ENCODE measurements at places on chromosomes 3 and 15.

GRCh38 chr3:52076896-52077780 is 20.8 kb upstream of the DUSP7 start:
- DNase-seq, result no peak

DNA sequence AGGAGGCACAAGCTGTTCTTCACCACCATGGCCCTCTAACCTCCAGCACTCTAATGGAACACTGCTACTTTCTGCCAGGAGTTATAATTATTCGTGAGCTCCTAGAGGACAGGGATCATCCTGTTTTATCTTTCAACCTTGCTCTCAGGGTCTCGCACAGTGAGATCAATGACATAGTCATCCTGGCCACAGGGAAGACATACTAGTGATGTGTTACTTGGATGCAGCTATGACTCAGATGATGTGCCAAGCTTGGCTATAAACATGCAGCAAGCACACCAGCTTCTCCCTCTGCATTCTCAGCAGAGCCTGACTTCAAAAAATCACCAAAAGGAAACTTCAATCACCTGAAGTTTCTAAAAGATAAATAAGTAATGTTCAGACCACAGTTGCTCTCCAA is 203.8 kb upstream of the HES1 start:
- peak; percentile 21 for DNase-seq

GRCh38 chr15:74892313-74892712 is 2.5 kb downstream of the MPI start:
- DNase-seq, result no peak

- peak; percentile 24 for DNase-seq
These were observed 108.1 kb downstream of the TPRA1 start for GRCh38 chr3:127482216-127483004.

DNA sequence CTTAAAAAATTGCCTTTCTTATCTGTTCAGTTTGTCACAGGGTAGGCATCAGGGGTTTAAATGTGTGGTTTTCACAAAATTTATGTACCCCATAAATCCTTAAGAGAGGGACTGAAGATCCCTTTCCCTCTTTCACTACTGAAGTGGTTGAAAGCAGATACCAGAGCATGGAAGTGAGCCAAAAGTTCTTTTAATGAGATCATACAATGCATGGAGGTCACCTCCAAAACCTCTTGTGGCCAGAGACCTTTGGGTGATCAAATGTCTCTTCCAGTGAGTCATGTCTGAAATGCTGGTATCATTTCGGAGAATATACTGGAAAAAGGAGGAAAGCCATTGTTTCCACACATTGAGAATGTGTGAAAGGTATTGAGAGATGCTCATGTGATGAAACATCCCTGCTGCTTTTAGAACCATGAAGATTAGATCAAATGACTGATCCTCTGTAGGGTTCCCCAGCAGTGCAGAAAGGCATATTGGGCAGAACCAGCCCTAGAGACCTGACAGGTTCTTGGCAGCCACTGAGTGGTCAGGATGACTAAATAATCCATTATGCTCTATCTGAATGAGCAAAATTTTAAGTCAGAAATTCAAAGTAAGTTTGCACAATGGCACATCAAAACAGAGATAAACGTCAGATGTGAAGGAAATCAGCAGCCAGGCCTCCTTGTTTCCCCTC is 165.8 kb upstream of the SLC2A2 start:
- peak; percentile 99 for DNase-seq

GRCh38 chr15:80154336-80154735 is 1.5 kb downstream of the FAH start:
- DNase-seq, result no peak

Data from M059J (cell line).